ENCODE measurements at places on chromosomes 7 and 10. TPM values are rescaled to one million over a fixed set of nuclear protein-coding genes. Genes with fewer than 3 reads are reported as not detected.

- no peaks in the 10 kb centered on the region for H3K4me1 ChIP-seq
- H3K36me3 ChIP-seq: no peaks in the 10 kb centered on the region
- no peak overlapping the region for H3K4me3 ChIP-seq
- H3K27ac ChIP-seq: no peak overlapping the region
- no peak for DNase-seq
These were observed 652.1 kb downstream of the PHTF2 start for GRCh38 chr7:78450706-78451105.

Gene DRGX
- total RNA-seq: not detected

GRCh38 chr7:29292886-29293658, 98.5 kb downstream of the CHN2 start:
- no peaks in the 10 kb centered on the region for H3K36me3 ChIP-seq
- H3K4me3 ChIP-seq: no peak overlapping the region
- peaks cover 9% of the 10 kb centered on the region for H3K4me1 ChIP-seq

DNA sequence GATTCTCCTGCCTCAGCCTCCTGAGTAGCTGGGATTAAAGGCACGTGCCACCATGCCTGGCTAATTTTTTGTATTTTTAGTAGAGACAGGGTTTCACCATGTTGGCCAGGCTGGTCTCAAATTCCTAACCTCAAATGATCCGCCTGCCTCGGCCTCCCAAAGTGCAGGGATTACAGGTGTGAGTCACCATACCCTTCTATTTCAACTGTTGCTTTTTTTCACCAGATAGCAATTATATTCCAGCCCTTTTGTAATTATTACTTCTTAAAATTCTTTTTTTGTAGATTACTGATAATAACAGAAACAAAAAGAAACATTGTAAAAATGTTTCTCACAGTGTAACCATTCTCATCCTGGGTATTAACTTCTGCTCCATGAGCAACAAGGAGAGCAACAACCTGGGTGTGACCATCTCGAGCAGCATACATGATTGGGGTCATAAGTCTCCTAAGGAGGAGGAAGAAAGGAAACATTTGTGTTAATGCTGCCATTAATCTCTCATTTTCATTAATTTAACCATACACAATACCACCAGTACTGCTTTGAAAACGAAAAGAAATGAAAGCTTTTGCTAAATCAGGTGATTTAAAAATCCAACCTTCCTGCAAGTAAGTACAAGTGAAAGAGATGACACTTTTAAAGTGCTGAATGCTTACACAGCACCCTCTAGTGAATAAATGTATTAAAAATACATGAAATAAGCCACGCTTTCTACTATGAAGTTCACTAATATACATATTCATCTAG, 41.8 kb downstream of the ASZ1 start:
- no peak for DNase-seq
- H3K27ac ChIP-seq: no peak overlapping the region
- H3K4me1 ChIP-seq: no peaks in the 10 kb centered on the region
- H3K27me3 ChIP-seq: no peaks in the 10 kb centered on the region

GRCh38 chr10:79243181-79244067, 103.8 kb upstream of the PPIF start:
- DNase-seq: peak; percentile 87
- H3K4me1 ChIP-seq: peaks cover 63% of the 10 kb centered on the region
- no peaks in the 10 kb centered on the region for H3K27me3 ChIP-seq
- peaks cover 18% of the 10 kb centered on the region for H3K36me3 ChIP-seq
- H3K4me3 ChIP-seq: peak overlapping the region; percentile 83
- H3K27ac ChIP-seq: peak overlapping the region; percentile 91
